ENCODE measurements at places on chromosomes 1 and 21.
A peak's percentile ranks its signal among the peaks of the same experiment; 100 is the strongest.

DNA sequence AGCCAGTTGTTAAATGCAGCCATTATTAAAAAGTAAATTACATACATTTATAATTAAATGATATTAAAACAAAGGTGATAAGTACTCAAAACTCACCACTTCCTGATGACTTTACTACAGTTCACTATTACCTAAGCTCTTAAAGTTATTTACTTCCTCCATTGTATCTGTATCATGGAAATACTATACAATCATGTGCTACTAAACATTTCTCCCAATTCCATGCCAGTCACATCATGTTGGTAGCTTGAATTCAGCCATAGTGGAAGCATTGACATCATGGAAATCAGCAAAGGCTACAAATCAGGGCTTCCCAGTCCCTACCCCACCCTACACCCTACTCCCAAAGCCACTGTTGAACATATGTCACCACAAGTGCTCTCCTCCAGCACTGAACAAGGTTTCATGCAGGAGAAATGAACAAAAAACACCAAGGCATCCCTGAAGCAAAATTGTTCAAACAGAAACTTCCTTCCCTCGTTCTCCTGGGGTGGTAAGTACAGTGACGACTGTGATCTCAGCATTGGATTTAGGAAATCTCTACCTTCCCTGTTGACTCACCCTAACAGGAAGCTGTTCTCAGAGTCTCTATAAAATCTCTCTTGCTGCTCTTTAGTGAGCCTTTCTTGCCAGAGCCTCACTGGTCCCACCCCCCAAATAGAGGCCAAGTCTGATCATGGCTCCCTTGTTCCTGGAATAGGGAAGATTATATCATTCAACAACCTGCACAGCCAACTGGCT is 12.7 kb downstream of the VSIG8 start:
- no peak for DNase-seq

- no peak for DNase-seq
Measured at GRCh38 chr21:42016364-42016985, 6.3 kb upstream of the ZBTB21 start.

DNA sequence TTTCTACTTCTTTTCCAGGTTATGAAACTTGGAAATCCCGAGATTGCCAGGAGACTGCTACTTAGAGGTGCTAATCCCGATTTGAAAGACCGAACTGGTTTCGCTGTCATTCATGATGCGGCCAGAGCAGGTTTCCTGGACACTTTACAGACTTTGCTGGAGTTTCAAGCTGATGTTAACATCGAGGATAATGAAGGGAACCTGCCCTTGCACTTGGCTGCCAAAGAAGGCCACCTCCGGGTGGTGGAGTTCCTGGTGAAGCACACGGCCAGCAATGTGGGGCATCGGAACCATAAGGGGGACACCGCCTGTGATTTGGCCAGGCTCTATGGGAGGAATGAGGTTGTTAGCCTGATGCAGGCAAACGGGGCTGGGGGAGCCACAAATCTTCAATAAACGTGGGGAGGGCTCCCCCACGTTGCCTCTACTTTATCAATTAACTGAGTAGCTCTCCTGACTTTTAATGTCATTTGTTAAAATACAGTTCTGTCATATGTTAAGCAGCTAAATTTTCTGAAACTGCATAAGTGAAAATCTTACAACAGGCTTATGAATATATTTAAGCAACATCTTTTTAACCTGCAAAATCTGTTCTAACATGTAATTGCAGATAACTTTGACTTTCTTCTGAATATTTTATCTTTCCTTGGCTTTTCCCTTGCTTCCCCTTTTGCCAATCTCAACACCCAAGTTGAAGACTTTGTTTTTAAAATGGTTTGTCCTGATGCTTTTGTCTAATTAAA is 4.0 kb downstream of the CDKN2C start:
- DNase-seq = no peak

DNA sequence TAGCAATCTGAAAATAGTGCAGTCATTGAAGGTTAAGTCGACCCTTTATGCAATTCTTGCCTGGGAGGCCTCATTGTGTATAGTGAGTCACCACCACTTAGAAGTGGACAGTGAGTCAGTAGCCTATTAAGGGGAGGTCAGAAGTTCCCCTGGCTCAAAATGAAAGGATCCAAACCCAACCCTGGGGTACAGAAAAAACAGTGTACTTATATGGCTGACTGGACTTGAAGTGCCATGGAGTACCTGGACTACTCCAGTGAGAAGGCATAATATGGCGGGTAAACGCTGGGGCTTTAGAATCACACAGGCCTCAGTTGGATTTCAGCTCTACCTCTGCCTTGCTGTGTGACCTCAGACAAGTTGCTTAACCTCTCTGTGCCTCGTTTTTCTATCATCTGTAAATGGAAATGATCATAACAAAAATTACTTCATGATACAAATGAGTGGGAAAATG is 2.2 kb upstream of the BCL9 start:
- no peak for DNase-seq

- DNase-seq = no peak
Measured at GRCh38 chr1:90957497-90957896, 64.3 kb downstream of the ZNF644 start.

- DNase-seq = no peak
Measured at GRCh38 chr1:6860401-6860800, 75.1 kb downstream of the CAMTA1 start.

DNA sequence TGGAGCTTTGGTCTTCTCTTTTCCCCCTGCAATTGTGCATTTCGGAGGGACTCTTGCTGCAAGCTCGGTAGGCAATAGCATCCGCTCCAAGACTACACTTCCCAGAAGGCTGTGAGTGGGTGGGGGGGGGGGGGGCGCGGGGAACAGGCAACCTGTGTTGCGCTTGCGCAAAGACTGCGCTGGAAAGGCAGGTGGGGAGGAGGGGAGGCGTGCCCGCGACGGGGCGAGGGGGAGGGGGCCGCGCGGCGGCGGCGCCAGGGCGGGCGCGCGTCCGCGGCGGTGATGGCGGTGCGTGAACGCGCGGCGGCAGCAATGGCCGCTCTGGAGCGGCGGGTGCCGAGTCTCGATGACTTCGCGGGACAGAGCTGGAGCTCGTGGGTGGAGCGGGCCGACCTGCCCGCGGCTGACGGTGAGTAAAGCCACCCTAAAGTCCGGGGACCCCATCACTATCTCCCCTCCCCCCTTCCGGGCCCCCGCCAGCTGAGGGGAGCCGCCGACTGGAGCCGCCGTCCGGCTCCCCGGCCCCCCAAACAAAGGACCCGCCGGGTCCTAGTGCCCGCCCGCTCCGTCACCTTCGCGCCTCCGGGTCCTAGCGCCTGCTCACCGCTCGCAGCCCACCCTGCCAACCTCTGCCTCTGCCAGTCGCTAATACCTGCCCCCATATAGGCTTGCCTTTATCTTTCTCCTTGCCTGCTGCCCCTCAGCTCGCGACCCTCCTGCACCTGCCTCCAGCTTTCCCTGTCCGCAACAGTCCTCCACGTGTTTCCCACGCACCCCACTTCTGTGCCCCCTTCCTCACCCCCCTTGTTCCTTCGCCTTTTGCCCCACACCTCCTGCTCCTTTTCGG is at the start of gene ATXN7L2:
ATXN7L2 (plus strand) TSS at position 234 of the 847 bp plus-strand sequence; CDS start at position 283, 49 bp downstream.
- peak; percentile 95 for DNase-seq

GRCh38 chr1:8154621-8155052 is 128.5 kb upstream of the ERRFI1 start:
- no peak for DNase-seq

DNA sequence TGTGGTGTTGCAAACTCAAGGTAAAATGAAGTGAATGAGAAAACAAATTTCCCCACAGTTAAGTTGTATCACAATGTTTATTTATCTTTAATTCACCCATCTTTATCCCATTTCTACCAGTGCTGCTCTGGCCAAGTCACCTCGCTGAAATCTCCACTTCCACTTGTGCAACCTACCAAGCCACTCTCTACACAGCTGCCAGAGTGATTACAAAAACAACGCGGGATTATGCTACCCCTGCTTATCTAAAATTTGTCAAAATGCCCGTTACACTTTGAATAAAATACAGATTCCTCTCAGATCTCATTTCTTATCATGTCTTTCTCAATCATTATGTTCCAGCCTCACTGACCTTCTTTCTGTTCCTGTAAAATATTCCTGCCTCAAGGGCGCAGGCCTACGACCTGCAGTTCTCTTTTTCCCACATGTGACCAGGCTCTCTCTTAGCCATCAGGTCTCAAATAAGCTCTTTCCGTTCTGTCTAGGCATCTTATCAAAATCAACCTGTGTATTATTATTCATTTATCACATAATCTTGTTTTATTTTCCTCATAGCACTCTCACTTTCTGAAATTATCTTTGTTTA is 95.6 kb downstream of the NTMT2 start:
- no peak for DNase-seq

GRCh38 chr1:218827486-218827885 is 346.2 kb upstream of the LYPLAL1 start:
- no peak for DNase-seq

DNA sequence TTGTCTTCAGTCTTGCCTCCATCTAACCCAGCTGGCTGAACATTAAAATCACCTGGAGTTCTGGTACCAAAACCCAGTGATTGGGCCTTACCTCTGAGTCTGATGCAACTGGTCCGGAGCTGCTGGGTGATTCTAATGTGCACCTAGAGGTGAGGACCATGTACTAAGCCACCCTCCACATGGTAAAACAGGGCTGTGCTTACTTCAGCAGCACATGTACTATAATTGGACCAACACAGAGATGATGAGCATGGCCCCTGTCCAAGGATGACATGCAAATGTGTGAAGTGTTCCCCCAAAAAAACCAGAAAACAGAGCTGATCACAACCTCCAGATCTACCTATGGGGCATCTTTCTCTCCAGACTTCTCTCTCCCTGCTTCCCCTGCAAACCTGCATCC is 37.0 kb downstream of the ELK4 start:
- DNase-seq = peak; percentile 22

- DNase-seq = no peak
Measured at GRCh38 chr1:154666051-154666790, 58.2 kb upstream of the ADAR start.

DNA sequence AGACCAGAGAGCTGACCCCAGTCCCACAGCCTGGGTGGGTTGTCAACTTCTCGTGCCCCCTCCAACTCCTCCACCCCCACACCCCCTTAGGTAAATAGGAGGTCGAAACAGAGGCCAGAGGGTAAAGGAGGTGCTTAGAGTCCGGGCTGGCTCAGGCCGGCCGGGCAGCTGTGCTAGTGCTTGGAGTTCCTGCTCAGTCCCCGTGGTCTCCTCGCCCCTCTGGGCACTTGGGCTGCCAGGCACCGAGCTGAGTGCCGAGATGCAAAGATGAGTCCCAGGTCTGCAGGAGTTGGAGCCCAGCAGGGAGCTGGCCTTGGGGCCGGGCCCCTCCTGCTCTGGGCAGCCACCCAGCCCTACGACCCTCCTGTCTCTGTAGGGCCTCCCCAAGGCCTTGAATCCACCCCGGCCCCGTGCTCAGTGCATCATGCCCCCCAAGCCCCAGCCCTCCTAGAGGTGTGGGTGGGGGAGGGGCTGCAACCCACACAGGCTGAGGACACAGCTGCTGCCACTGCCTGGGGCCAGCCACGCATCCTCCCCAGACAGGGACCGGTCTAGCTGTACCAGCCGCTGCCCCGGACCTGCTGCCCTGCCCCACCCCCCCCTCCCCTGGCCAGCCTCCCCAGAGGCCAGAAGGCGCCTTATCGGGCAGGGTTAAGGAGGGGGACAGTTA is 1.9 kb downstream of the SMIM1 start:
- DNase-seq = no peak

DNA sequence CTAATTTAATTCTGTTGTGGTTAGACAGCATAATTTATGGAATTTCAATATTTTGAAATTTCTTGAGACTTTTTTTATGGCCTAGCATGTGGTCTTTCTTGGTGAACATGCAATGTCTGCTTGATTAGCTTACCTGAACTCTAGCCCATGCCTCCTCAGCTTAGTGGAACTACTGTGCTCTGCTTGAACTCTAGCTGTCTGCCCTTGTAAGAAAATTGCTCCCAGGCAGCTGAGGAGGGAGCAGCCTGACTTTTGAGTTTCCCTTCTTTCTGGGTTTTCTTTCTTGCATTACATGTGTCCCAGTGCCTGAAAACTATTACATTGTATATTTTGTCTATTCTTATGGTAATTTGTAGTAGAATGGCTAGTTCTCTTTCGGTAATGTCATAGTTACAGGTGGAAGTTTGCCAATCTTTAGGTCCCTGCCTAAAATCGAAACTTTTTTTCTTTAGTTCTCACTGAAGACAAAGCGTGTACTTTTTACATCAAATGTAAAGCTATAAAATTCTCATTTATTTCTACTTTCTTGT is 105.3 kb downstream of the MAST2 start:
- DNase-seq = no peak

Data from type B pancreatic cell (in vitro differentiated cells).